Putamen (tissue), 1 donor: ENCODE measurements at places on chromosomes 5 and 9.

- DNase-seq, result no peak
These were observed 41.3 kb downstream of the RAPGEF1 start for GRCh38 chr9:131698618-131698985.

GRCh38 chr5:154303133-154303532 is 112.6 kb downstream of the GALNT10 start:
- no peak for DNase-seq

- no peak for DNase-seq
These were observed 66.7 kb downstream of the DAB2IP start for GRCh38 chr9:121718084-121718483.

GRCh38 chr5:140055152-140055551 is 12.1 kb upstream of the NRG2 start:
- DNase-seq, result no peak

GRCh38 chr9:106400950-106401349 is 462.0 kb upstream of the ZNF462 start:
- DNase-seq, result no peak
